ENCODE measurements at places on chromosomes 1 and 21.
A peak's percentile ranks its signal among the peaks of the same experiment; 100 is the strongest.

- DNase-seq: no peak
Observed at GRCh38 chr1:89931964-89932363, 62.9 kb upstream of the ZNF326 start.

DNA sequence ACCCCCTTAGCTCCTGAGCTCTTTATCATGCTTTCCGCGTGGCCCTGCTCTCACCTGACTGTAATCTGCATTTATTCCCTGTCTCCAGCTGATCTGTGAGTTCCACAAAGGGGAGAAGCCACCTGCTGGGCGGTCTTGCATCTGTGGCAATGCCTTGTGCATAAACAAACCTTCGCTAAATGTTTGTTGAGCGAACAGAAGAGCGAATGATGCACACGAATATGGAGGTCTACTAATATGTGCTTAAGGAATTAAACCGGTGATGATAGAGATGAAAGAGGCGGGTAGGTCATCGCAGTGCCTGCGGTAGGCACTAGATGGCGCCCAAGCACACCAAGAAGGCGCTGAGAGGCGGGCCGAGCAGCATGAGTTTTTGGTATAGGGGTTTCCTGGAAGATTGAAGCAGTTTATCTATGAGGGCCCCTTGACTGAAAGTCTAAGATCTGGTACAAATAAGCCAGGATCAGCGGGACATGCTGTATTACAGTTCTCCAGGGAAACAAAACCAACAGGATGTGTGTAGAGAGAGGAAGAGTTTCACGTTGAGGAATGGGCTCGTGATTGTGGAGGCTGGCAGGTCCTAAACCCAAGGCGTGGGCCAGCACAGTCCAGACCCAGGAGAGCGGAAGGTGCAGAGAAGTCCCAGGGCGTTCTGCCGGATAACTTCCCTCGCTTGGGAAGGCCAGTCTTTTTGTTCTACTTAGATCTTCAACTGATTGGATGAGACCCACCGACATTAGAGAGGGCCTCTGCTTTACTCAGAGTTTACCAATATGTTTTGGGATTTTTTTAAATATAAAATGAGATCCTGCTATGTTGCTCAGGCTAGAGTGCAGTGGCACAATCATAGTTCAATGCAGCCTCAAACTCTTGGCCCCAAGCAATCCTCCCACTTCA, 34.7 kb downstream of the TOMM20 start:
- peak; percentile 71 for DNase-seq

GRCh38 chr1:22812993-22813790, 102.6 kb downstream of the EPHB2 start:
- DNase-seq: no peak

- no peak for DNase-seq
Observed at GRCh38 chr1:157984469-157984868, 9.0 kb upstream of the KIRREL1 start.

DNA sequence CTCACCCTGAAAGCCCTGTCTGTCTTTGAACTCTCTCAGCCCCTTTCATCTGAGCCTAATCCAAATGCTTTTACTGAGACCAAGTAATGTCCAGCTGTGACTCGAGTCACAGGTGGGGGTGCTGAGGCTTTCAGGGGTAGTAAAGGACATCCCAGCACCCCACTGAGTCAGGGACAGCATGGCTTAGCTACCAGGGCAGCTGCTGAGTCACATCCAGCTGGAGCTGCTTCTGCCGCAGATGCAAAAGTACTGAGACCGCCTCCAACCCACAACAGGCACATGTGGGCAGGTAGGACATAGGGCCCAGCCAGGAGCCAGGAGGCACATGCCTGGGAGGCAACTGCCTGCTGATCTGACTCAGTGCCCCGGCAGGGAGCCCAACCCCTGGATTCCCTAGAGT, 6.7 kb upstream of the VSIG8 start:
- DNase-seq: no peak

DNA sequence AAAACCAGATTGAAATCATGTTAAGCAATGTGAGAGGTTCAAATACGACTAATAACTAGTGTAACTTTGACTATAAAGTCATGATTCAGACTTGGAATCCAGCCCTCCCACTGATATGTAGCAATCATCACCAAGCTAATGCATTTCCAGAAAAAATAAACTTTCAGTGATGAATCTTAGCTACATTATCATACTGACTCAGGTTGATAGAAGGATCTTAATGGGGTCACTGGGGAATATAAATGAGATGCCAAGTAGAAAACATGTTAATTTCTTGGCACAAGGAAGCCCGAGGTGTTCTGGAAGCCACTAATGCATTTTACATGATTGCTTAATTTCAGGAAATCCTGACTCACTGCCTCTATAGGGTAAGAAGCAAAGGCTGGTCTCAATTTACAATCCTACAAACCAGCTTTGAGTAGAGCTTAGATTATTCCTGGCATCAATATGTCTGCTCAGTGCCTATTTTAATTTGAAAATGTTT, 67.7 kb downstream of the SELENOF start:
- DNase-seq: no peak

- DNase-seq: no peak
Observed at GRCh38 chr1:39524591-39525365, 33.3 kb downstream of the BMP8A start.

- no peak for DNase-seq
Observed at GRCh38 chr21:42302794-42303193, 12.4 kb downstream of the TFF3 start.

DNA sequence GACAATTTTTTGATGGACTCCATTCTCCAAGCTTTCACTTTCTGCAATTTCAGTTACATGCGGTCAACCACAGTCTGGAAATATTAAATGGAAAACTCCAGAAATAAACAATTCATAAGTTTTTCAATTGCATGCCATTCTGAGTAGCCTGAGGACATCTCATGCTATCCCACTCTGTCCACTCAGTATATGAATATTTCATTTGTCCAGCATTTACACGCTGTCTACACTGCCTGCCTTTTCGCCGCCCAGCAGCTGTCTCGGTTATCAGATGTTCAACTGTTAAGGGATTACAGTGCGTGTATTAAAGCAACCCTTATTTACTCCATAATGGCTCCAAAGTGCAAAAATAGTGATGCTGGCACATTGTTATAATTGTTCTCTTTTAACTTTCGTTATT, 116.3 kb downstream of the ADSS2 start:
- DNase-seq: no peak

GRCh38 chr1:234967121-234967520, 161.5 kb downstream of the TOMM20 start:
- no peak for DNase-seq

DNA sequence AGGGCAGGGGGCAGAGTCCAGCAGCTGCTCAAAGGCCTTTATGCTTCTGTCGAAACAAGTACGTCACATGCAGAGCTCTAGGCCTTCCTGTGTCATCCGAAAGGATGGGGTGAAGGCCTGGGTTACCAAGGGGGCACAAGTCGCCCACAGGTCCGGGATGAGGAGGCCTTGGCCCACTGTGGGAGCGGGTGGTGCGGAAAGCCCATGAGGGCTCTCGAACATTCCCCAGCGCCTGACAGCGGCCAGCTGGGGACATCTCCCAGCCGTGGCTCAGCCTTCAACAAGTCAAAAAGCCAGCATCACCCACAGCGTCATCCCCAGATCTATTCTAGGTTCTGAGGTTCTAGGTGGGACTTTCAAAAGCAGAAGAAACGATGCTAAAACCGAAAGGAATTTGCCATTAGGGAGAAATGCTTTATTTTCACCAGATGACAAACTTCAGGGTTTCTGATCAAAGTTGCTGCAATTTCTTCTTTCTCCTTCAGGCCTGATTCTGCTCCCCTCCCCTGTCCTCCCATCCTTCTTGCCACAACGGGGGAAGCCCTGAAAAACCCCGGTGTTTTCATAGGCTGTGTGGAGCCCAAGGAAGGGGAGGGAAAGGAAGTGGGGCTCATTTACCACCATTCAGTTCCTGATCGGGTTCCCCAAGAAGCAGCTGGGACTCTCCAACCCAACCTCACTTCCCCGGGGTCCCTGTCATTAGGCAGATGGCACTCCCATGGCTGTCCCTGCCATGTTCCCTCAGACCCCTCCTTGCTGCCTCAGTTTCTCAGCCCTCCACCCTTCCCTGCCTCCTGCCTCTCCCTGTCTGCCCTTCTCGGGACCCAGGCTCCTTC, 17.6 kb downstream of the GPR137B start:
- DNase-seq: no peak

- no peak for DNase-seq
Observed at GRCh38 chr1:67138813-67139499, 4.2 kb upstream of the C1orf141 start.

DNA sequence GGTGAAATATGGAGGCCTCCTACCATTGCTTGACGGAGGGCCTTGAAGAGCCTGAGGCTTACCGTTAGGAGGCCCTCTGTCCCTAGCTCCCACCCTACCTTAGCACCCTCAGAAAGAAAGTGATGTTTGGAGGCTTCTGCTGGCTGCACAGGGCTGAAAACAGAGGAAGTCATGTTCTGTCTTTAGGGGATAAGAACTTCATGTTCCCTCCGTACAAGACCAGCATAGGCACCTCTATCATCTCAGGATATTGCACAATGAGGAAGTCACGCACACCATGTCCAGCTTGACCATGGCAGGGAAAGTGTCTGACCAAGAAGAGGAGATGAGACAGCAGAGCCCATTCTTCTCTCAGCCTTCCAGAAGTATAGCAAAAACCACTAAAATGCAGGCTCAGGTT, 13.8 kb downstream of the ADORA3 start:
- DNase-seq: no peak

GRCh38 chr21:28828981-28829380, 163.7 kb downstream of the LTN1 start:
- no peak for DNase-seq

DNA sequence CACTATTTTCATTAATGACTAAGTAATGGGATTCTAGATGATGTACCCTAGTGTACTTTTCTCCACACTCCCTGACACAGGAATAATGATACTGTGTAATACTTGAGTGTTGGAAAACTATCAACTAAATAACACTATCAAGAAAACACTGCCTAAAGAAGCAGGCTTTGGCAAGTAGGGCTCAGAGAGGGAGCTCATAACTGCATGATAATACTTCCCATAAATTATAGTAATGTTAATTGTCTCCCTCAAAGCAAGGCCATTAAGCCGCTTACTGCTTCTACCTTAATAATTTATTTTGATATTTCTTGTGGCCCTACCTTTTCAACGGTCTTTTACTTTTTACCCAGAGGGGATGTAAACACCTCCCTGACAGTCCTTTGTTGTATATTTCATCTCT, 69.0 kb downstream of the SAMSN1 start:
- no peak for DNase-seq

- DNase-seq: no peak
Observed at GRCh38 chr1:200646515-200646914, 23.2 kb downstream of the DDX59 start.

- no peak for DNase-seq
Observed at GRCh38 chr21:36381841-36382589, 3.2 kb upstream of the CHAF1B start.

DNA sequence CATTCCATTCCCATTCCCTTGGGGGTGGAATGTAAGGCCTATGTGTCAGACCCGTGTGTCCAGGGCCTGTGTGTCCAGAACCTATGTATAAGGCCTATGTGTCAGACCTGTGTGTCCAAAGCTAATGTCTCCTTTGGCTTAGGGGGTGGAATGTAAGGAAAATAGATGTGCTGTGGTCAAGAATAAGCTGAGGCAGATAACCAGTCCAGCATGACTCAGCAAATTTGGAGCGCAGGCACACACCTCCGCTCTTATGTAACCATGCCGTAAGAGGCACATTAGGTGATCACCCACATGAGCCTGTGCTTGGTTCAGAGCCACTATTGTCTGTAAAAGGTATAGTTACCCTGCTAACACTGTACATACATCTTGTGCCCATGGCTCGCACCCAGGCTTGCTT, 150.8 kb upstream of the SGIP1 start:
- DNase-seq: no peak

DNA sequence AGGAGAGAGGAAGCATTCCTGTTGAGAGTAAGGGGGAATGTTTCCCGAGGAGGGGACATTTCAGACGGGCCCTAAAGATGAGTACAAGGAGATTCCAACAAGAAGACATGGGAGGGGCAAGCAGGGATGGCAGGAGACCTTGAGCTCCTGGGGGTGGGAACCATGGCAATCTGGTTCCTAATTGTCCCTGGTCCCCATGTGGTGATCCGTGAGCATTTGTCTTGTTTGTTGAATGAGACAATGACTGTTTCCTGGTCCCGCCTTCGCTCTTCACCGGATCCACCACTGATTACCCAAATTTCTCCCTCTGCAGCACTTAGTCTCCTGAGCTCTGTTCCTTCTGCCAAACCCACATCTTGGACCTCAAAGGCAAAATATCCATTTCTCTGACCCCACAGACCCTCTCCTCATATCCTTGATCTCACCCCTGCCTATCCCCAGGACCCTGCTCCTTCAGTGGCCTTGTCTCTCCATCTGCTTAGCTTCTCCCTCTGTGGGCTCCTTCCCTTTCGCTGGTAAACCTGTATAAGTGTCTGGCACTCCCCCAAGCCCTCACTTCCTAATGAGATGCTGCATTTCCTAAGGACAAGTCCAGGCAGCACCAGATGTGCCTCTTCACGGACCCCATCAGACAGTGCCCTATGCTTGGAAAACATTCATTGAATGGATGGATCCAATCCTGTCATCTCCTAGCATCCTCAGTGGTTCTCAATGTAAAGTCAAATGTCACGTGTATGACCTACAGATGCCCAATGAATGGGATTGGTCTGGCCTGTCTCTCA, 8.3 kb upstream of the CSF1 start:
- no peak for DNase-seq

DNA sequence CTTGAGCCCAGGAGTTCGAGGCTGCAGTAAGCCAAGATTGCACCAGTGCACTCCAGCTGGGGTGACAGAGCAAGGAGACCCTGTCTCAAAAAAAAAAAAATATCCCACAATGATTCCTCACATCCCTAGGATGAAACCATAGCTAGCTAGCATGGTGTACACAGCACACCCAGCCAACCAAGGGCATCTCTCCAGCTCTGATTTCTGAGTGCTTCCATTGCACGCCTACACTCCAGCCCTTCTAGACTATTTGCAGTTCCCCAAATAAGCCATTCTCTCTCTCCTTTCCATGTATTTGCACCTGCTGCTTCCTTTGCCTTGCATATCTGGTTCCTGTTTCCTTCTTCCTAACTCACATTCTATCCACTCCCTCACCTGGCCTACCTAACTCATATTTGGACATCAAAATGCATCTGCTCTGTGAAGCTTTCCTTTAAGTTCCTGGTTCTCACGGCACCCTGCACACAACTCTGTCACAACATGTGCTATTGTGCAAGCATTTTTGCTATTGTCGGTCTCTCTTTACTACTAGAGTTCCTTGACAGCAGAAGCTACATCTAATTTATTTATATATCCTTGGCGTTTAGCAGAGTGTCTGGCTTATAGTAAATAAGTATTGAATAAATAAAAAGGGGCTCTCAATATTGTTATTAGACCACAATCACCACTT, 2.4 kb upstream of the ELAPOR1 start:
- DNase-seq: no peak

- no peak for DNase-seq
Observed at GRCh38 chr1:164064501-164064900, 494.5 kb upstream of the PBX1 start.

- DNase-seq: no peak
Observed at GRCh38 chr1:204477036-204477740, 17.4 kb downstream of the PIK3C2B start.

DNA sequence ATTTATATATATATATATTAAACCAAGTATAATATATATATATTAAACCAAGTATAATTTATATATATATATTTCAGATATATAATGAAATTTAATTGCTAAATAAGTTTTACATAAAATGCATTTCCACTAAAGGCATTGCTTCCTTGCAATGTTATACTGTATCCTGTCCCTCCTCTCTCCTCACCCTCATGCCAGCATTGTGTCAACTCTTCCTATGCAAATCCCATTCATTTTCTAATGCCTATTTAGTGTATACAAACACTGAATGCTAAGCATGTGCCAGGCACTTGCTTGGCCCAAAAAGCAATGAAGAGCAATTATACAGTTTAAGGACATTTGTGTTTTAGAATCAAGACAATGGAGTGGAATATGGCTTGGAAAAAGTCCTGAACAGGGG, 71.7 kb upstream of the PRMT6 start:
- DNase-seq: no peak
